Hematopoietic multipotent progenitor cell (in vitro differentiated cells): ENCODE measurements at places on chromosomes 4 and X.

DNA sequence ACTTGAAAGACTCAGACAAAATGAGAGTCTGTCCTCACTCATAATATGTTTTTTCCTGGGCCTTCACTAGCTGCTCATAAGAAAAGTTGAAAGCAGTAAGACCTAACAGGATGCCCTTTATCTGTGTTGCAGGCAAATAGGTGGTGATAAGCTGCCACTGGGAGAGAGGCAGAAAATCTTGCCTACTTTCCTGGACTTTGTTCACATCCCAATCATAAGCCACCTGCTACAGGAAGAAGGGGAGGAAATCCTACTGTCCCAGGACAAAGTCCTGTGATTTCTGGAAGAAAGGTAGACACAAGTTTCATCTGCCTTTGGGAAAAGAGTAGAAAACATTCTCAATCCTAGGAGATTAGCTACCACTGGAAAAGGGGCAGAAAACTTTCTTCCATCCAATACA, 13.3 kb upstream of the SPANXN2 start:
- no peak for DNase-seq

DNA sequence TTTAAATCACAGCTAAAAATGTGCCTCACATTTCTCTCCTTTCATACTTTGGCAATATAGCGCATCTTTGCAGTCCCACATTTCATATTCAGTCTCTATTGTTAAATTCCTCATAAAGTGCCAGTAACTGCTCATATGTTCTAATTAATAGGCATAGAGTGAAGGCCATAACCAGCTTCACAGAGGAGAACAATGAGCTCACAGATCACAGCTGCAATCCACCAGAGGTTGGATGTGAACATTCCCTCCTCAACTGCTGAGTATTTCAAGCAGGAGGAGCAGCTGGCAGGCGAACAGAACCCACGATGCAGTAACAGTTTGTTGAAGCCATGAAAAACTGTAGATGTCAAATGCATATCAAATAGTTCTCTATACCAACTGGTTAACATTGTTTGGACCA, 2088.7 kb upstream of the AGA start:
- no peak for DNase-seq

DNA sequence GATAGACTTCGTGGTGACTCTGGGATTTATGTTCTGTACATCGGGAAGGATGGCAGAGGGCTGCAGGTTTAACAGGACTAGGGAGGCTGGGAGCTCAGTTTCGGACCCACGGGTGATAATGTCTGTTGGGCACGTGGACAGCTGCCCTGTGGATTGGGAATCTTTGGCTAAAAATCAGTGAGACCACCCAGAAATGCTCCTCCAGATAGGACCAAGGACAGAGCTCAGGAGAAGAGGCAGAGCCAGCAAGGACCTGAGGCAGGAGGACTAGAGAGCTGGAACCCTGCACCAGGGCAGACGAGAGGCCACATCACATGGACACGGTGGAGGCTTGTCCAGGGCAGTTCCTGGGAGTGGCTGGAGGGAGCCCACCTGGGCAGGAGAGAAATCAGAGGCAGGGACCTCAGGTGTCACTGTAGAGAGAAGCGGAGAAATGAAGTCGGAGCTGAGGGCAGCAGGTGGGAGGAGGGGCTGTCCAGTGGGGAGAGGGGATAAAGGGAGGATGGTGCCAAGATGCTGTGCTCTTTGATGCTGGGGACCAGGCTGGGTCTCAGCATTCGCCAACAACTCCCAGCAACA, 79.2 kb downstream of the CPZ start:
- DNase-seq = no peak

DNA sequence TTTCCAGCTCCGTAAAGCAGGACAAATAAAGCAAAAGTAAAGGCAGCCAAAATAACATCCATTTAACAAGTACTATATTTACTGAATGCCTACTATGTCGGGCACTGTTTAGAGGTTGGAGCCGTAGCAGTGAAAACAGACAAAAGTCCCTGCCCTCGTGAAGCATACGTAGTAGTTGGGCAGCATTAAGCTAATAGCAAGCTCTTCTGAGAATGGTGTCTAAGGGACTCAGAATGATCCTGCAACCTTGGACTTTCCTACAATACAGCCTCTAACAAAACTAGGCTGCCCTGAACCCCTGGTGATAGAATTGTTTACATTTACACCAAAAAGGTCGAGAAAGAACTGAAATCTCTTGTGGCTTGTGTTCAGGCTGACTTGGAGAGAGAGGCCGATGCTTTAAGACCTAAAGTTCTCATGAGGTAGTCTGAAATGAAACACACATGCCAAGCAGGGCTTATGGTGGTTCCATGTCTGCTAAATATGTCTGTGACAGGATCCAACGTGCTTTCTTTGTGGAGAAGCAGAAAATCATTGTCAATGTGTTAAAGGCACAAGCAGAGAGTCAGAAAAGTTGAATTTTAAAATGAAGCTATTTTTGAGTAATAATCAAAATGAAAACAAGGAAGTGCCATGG, 898 bp upstream of the PDGFC start:
- DNase-seq = no peak

DNA sequence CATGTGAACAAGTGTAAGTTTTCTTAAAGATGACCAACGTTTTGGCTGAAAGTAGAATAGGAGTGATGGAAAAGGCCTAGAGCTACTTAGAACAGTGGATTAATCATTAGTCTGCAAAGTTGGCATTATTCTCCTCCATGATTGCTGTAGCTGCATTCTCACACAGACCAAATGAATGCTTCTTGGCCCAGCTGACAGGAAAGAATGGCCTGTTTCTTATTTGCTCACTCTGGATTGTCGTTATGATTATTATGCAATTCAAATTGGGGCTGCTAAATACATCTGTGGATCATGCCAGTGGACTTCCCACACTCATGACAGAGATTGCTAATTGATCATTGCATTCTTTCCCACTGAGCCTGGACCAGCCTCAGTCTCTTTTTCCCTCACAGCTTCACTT, 285.0 kb downstream of the STIM2 start:
- no peak for DNase-seq

GRCh38 chrX:42399632-42400024, 378.3 kb downstream of the PPP1R2C start:
- DNase-seq = no peak
